Stimulated activated CD4-positive, alpha-beta T cell treated with anti-CD3 and anti-CD28 coated beads, Interleukin-2, amount 100 ng/mL, for 4 hours (primary cell): ENCODE measurements at places on chromosomes 5 and 9.

DNA sequence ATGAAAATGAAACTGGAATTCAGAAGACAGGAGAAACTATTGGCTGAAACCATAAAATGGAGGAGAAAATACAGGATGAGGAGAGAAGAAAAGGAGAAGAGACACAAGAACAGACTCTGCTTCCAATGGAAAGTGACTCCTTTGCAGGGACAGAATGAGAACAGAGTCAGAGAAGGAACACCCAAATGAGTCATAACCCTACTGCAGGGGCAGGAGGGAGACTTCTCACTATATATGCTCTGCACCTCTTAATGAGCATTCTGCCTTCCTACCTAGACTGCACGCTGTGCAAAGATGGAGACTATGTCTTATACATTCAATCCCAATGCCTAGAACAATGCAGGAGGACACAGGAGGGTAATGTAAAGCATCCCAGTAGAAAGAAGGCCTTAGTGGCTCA lies 2.1 kb downstream of the SAXO1 start:
- DNase-seq = no peak

DNA sequence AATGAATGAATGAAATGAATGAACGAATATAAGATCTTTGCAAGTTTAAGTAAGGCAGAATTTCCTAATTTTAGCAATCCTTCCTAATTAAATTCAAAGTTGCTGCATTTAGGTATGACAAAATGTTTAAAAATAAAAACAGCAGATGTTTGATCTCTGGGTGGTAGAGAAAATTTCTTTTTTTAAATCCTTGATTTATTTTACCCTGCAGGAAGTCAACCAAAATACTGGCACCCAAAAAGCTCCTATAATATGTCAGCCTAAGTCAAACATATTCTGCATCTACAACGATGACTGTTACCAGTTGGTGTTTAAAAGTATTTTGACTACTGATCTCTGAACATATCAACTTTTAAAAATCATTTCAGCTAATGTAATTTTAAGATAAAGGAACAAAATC lies 58.4 kb downstream of the TTC39B start:
- no peak for DNase-seq

- DNase-seq = no peak
Observed at GRCh38 chr5:73917433-73917832, 291.4 kb downstream of the ARHGEF28 start.

DNA sequence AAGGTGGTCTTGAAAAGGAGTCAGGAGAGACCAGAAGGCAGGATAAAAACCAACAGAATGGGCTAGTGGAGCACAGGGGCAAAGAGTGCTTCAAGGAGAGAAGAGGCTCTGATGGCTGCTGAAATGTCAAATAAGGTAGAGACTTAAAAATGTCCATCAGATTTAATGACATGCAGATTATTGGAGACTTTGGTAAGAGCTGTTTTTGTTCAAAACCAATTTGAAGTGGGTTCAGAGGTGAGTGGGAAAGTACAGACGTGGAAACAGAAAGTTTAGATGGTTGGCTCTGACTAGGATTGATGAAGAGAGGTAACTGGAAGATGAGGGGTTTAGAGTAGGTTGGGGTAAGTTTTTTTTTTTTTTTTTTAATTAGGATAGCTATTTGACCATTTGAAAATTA lies 14.1 kb downstream of the SLC25A46 start:
- DNase-seq = no peak

- DNase-seq = peak; percentile 9
Observed at GRCh38 chr5:136080483-136081216, 51.9 kb downstream of the TGFBI start.

- no peak for DNase-seq
Observed at GRCh38 chr9:127336506-127337352, 60.2 kb upstream of the SLC2A8 start.

DNA sequence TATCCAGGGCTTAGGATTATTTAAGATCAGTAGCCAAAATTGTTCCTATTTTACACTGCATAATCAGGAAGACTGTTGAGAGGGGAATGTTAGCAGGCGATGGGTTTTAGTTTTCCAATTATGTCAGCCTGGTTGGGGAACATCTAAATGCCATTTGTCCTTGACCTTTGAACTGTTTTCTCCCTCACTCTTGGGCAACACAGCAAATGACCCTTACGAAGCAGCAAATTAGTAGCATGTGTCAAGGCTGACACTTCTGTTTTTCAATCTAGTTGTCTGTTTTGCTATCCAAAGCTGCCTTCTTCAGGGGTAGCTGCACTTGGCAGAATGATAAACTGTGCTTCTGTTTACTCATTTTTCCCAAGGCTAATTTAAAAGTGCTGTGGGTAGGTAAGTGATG lies 78.0 kb upstream of the AGXT2 start:
- no peak for DNase-seq

- no peak for DNase-seq
Observed at GRCh38 chr5:118017536-118017935, 970.8 kb downstream of the DTWD2 start.

DNA sequence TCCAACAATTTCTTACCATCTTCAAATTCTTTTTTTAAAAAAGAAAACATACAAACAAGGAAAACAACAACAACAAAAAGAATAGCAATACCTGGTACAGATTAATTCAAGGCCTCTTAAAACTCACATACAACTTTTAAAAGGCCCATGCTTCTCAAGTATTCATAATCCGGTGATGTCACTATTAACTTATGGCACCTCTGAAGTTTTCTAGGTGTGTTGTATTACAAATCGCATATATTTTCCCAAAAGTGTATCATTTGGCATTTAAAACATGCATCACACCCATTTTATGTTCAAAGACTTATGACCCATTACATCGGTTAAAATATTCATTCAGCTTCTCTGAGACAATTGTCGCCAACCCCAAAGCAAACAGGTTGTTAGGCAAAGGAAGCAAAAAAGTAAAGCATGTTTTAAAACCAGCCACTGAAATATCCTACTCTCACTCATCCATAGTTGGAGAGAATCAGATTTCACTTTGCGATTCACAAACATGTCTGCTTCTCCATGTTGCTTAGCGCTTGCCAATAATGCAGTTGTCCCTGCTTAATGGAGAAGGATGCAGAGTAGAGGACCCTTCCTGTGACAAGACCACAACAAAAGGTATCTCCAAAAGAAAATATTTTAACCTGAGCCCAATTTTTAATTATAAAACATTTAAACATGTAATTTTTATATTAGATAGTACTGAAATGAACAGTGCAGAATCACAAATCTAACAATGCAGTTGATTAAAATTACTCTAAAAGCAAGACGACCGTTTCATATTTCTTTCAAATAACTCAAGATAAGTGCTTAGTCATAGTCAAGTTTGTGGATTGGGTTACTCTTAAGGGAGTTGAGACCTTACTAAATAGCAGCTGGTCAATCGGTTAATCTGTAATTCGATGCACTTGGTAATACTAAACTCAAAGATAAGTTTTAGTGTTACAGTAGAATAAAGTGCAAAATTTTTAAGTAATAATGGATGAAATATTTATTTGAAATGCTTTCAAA lies 1.6 kb downstream of the SKP1 start:
- no peak for DNase-seq

- DNase-seq = no peak
Observed at GRCh38 chr9:91783876-91784672, 166.0 kb downstream of the ROR2 start.
